ENCODE measurements at places on chromosomes 7 and 10.

GRCh38 chr7:16615228-16615627 is 30.3 kb downstream of the ANKMY2 start:
- DNase-seq = no peak

DNA sequence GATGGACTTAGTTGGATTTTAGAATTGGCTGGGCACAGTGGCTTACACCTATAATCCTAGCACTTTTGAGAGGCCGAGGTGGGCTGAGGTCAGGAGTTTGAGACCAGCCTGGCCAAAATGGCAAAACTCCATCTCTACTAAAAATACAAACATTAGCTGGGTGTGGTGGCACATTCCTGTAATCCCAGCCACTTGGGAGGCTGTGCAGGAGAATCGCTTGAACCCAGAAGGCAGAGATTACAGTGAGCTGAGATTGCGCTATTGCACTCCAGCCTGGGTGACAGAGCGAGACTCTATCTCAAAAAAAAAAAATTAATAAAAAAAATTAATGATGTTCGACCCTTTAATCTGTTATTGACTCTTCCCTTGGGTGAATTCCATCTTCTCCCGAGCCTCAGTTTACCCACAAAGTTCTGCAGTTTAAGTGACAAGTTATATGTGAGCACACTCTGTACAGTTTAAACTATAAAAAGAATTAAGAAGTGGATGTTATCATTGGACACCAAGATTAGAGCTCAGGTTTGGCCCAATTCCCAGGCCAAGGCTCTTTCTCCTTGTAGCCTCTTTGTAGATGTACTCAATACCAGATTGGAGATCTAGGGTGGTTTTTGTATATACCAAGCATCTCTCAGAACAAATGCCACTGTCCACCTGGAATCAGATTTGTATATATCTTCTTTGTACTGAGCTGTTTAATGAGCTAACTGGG is 15.0 kb downstream of the KAT6B start:
- no peak for DNase-seq

DNA sequence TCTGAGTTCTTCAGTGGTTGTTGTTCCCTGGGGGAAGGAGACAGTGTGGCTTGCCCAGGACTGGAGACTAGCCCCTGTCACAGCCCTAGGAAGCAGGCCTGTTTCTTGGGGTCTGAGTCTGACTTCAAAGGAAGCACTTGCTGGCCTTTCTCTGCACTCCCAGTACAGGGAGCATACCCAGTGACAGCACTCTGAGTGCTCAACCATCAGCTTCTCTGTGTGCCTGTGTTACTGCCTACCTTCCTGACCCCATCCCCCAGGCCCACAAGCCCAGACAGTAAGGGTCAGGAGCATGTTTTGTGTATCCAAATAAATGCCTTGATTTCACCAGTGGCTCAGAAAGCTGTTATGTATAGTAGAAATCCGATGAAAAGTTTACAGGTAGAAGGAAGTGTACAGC is 48.9 kb downstream of the OGDH start:
- no peak for DNase-seq

GRCh38 chr7:155516466-155516865 is 29.9 kb downstream of the CNPY1 start:
- DNase-seq = no peak

- DNase-seq = no peak
Observed at GRCh38 chr10:90041585-90041984, 340.2 kb downstream of the KIF20B start.

GRCh38 chr7:130344271-130344866 is at the start of gene CPA5:
TSS of gene CPA5 (plus strand) at chr7:130344816. CDS start at chr7:130346486, 1,670 bp downstream.
- no peak for DNase-seq

GRCh38 chr10:102948176-102948575 is 30.1 kb downstream of the CNNM2 start:
- no peak for DNase-seq

DNA sequence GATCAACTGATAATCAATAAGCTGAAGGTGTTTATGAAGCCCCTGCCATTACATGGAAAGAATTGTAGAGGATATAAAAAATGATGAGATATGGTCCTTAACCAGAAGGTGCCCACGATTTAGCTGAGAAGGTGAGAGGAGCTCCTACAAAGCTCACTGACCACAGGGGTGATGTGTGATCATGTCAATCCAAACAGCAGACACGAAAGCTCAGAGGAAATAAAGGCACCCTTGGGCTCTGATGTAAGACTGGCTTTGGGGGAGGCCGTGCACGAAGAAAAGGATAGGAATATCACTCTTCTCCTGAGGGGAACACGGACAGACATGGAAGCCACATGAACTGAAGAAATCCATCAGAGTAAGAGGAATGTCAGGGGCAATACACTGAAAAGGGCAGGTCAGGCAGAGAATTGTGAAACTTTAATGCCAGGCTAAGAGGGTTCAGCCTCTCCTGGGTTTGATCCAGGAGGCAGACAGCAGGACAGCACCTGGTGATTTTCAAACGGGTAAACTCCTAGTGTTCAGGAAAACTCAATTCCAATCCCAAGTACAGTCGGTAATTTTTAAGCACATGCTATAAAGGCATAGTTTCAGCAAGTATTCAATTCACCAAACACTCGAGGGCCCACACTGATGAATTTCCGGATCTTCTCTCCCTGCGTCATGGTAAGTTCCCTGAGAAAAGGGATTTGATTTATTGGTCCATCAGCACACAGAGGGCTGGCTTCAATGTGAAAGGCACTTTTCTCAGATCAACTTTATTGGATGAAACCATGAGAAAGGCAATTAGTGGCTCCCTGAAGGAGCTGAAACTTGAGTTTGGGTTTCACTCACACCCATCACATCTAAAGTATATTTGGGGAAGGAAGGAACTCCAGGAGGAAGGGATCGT is 163.8 kb downstream of the PRPF18 start:
- no peak for DNase-seq

GRCh38 chr7:47937065-47937687 is 11.1 kb downstream of the PKD1L1 start:
- DNase-seq = no peak
